ENCODE measurements at places on chromosomes 1 and 21. TPM values are rescaled to one million over a fixed set of nuclear protein-coding genes. Genes with fewer than 3 reads are reported as not detected.

C1QA gene
- not detected for total RNA-seq

NCF2 gene
- 0.67 TPM for total RNA-seq

ABL2 gene
- total RNA-seq = 23.7 TPM

DNA sequence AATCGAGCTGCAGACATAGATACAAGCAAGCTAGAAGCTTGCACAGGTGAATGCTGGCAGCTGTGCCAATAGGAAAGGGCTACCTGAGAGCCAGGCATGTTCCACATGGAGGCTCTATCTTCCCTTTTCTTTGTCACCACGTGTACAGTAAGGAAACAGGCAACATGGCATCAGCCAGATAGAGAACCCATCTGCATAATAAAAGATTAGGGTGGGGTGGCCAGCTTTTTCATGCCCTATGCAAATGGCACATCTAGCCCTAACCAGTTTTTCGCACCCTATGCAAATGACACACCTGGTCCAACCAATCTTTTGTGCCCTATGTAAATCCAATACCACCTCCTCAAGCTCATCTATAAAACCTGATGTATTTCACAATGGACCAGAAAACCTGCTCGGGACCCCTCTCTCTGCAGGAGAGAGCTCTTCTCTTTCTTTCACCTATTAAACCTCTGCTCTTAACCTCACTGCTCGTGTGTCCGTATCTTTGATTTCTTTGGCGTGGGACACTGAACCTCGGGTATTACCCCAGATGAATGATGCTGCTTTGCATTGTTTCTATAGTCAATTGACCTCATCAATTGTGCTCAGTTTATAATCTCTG is 93.9 kb downstream of the SLC30A10 start:
- DNase-seq = no peak
- peaks cover 18% of the 10 kb centered on the region for H3K27me3 ChIP-seq
- H3K4me3 ChIP-seq = no peak overlapping the region
- no peak overlapping the region for H3K27ac ChIP-seq
- H3K4me1 ChIP-seq = peaks cover 7% of the 10 kb centered on the region
- H3K36me3 ChIP-seq = no peaks in the 10 kb centered on the region

- no peak overlapping the region for H3K4me3 ChIP-seq
- DNase-seq = no peak
- H3K27me3 ChIP-seq = no peaks in the 10 kb centered on the region
- no peaks in the 10 kb centered on the region for H3K36me3 ChIP-seq
- peaks cover 46% of the 10 kb centered on the region for H3K4me1 ChIP-seq
Observed at GRCh38 chr1:214547747-214548146, 3.7 kb downstream of the PTPN14 start.

- DNase-seq = no peak
- no peaks in the 10 kb centered on the region for H3K27me3 ChIP-seq
- H3K27ac ChIP-seq = no peak overlapping the region
- H3K4me1 ChIP-seq = peaks cover 2% of the 10 kb centered on the region
- no peaks in the 10 kb centered on the region for H3K36me3 ChIP-seq
- no peak overlapping the region for H3K4me3 ChIP-seq
Observed at GRCh38 chr1:30044656-30045144, 678.7 kb downstream of the MATN1 start.

GRCh38 chr1:231938211-231938610 is 311.6 kb downstream of the DISC1 start:
- peaks cover 45% of the 10 kb centered on the region for H3K27me3 ChIP-seq
- H3K4me1 ChIP-seq = peaks cover 28% of the 10 kb centered on the region
- H3K36me3 ChIP-seq = no peaks in the 10 kb centered on the region

- no peak overlapping the region for H3K4me3 ChIP-seq
- peaks cover 25% of the 10 kb centered on the region for H3K27me3 ChIP-seq
- no peak for DNase-seq
- no peak overlapping the region for H3K27ac ChIP-seq
Observed at GRCh38 chr1:161408429-161409052, 40.9 kb upstream of the CFAP126 start.

DNA sequence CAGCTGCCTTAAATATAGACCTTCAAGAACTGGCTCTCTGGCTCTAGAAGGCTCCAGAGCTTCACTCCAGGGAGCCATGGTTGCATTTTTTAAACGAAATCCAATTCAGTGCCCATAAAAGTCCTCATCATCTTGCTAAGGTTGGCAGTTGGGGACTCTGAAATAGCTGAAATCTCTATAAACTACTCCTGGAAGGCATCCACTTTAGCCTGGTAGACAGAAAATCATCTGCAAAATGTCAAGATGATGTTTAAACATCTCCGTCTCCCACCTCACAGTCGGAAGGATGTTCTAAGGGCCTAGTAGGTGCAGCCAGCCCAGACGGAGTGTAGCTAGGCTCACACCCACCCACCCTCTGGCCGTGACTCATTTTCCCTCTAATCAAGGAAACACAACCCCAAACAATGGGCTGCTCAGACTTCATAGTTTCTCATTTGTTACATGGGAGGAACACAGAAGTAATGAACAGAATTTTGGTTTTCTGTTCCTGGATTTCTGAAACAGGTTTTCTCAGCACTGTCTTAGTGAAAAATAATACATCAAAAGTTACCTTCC is 235.4 kb upstream of the KAZN start:
- no peak overlapping the region for H3K27ac ChIP-seq
- no peak overlapping the region for H3K4me3 ChIP-seq
- peaks cover 27% of the 10 kb centered on the region for H3K27me3 ChIP-seq
- no peak for DNase-seq

GRCh38 chr1:230392536-230392909 is 33.6 kb downstream of the PGBD5 start:
- peaks cover 4% of the 10 kb centered on the region for H3K27me3 ChIP-seq
- DNase-seq = no peak
- H3K4me3 ChIP-seq = no peak overlapping the region
- H3K27ac ChIP-seq = no peak overlapping the region

GRCh38 chr1:111399792-111400610 is 27.5 kb downstream of the OVGP1 start:
- peaks cover 10% of the 10 kb centered on the region for H3K4me1 ChIP-seq
- DNase-seq = peak; percentile 31
- H3K36me3 ChIP-seq = no peaks in the 10 kb centered on the region
- no peak overlapping the region for H3K4me3 ChIP-seq
- no peak overlapping the region for H3K27ac ChIP-seq
- H3K27me3 ChIP-seq = no peaks in the 10 kb centered on the region

DNA sequence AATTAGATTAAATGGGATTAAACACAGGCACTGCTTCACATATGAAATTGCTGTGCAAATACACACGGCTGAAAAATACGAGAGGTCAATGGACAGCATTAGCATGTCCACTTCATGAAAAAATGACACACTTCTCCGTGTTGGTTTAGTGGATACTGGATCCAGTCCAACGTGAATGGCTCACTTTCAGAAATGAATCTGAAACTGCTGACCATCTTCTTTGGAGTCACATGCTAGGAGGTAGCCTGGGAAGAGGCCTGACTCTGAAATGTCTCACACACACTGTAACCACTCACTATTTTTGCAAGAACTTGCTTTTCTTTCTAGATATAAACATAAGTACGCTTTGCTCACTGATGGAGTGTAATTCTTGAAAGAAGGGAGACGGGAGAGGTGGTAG is 127.3 kb downstream of the HLCS start:
- no peak overlapping the region for H3K4me3 ChIP-seq
- no peak for DNase-seq
- peaks cover 5% of the 10 kb centered on the region for H3K4me1 ChIP-seq
- no peaks in the 10 kb centered on the region for H3K27me3 ChIP-seq
- peaks cover 4% of the 10 kb centered on the region for H3K36me3 ChIP-seq
